Activated CD8-positive, alpha-beta memory T cell treated with anti-CD3 and anti-CD28 coated beads for 1 hour (primary cell): ENCODE measurements at places on chromosomes 12 and 14.
A peak's percentile ranks its signal among the peaks of the same experiment; 100 is the strongest.

DNA sequence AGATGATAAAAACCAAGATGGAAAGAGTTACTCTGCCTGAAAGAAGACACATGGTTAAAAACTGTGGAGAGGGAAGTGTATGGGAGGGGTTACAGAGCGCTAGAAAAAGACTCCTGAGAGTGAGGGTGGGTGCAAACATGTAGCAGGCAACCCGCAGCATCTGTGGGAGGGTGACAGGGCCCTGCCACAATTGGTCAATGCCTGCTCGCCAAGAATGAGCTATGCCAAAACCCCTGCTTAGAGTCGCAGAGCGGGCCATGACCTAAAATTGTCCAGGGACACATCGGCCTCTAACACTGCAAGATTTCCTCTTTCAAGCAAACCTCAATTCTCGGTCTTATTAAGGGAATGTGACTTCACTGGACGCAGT lies 700 bp downstream of the PRKAG1 start:
- no peak for DNase-seq

DNA sequence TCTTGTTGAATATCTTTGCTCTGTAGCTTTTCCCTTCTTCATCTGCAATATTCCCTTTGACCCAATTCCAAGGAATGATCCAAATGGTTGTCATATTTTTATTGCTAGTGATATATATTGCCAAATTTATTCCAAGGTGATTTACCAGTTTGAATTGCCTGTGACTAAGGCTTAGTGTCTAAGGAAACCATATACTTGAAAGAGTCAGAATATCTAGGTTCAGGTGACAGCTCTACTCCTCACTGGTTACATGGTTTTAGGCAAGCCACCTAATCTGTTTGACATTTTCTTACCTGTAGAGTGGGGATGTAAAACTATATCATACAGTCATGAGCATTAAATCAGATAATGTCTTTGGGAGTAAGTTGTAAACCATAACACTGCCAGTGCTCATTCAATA lies 473.8 kb downstream of the NPAS3 start:
- no peak for DNase-seq

GRCh38 chr12:94228488-94228907 lies 80.1 kb downstream of the PLXNC1 start:
- no peak for DNase-seq

GRCh38 chr14:61101803-61102548 lies 120.9 kb downstream of the SLC38A6 start:
- DNase-seq: no peak

DNA sequence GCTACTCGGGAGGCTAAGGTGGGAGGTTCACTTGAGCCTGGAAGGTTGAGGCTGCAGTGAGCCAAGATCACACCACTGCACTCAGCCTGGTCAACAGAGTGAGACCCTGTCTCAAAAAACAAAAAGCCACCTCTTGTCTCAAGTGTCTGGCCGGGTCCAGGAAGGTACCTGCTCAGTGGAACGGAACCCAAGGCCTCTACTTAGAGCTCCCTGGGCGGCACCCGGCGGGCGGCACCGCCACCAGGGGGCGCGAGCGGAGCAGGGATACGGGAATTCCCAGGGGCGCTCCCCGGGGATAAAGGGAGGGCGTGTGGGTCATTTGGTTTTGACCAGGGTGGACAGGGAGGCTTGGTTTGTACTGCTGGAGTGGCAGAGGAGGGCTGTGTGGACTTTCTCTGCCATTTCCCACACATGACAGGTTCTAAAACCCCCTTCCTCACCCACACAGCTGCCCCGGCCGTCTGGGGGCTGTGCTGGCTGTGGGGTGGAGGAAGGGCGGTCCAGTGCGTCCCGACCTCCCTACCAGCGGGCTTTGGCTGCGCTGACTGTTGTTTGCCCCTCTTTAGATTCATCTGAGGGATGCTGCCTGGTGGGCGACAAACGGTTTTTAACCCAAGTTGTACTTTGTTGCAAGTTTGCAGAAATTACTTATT lies 91.4 kb downstream of the SETD3 start:
- DNase-seq: peak; percentile 29

DNA sequence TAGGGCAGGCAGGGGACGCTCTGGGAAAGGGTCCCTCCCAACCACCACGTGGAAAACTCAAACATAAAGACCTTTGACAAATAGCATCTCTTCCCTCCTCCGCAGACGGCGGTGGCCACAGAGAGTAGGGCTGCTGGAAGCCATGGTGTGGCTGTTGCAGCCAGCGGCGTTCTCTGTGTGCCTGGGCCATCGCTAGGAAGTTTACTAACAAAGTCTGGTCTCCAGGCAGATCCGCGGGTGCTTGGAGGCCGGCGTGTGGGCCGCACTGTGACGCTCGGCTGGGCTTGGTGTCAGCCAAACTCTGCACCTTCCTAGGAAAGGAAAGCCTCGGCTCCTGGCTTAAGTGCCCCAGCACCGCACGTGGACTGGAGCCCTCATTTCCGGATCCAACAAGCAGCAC lies 65.6 kb downstream of the CCDC88C start:
- DNase-seq: no peak

DNA sequence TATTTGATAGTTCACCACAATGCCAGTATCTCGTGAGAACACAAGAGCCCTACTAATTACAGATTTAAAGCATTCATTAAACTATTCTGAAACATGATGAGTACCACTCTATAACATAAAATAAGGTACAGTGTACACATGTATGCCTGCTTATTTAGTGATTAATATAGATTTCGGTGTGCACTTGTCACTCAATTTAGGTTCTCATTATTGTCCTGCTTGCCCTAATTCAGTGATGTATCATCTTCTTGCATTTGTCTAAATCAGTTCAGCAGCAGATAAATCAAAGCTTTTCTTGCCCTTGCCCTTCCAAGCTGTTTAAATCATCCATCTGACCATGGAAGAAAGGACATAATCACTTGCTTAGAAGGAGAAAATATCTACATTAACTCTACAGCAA lies 359.7 kb downstream of the GXYLT1 start:
- DNase-seq: no peak

- DNase-seq: no peak
These were observed 433.9 kb downstream of the PCNX1 start for GRCh38 chr14:71341156-71341555.

DNA sequence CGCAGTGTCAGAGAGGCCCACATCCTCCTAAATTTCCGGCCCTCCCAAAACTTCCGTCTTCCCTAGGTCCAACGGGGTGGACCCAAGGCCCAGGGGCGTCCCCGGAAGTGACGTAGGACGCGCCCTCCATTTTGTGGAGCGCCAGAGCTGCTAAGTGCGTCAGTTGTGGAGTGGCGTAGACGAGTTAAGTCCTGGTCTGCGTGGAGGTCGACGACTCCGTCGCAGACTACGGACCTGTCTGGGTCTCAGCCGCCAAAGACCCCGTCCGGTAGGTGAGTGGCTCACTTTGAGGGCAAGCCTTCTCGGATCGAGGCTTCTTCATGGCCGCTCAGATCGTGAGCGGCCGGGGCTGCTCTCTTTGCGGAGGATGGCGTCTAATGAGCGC lies at the start of gene SRSF5:
Gene SRSF5 (plus strand): TSS at position 159 of the 385 bp plus-strand sequence. CDS start 1,015 bp downstream, outside the sequence.
- DNase-seq: peak; percentile 89

- DNase-seq: no peak
These were observed 179.6 kb downstream of the SLC35F4 start for GRCh38 chr14:57686304-57686703.

GRCh38 chr12:110545812-110546211 lies 37.3 kb downstream of the PPTC7 start:
- DNase-seq: no peak

GRCh38 chr14:64726585-64726890 lies 22.3 kb downstream of the PLEKHG3 start:
- DNase-seq: no peak

DNA sequence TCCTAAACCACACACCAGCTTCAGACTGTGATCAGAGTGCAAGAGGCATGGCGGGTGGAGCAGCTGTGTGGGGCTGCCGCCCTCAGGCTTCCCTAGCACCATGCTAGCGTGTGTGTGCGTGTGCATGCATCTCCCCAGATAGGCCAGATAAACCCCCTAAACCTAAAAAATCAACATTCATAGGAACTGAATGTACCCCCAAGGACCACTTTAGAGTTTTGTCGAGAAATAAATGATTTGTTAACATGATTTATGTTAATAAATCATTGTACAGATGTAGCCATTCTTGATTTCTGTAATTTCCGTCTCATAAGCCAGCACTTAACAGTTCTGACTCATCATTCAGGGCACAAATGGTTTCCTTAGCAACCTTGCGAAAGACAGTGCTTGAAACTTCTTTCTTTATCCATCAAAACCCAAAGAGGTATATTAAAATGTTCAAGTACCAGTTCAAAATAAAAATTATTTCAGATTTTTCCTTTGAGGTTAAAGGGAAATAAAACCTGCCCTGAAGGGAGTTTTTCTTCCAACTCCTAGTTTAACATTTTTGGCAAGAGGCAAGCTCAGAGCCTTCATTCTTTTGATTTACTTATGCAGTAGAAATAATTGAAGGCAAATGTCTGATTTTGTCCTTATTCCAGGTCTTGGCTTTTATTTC lies 206.2 kb upstream of the RGS6 start:
- DNase-seq: no peak

GRCh38 chr12:89433634-89434033 lies 81.3 kb upstream of the DUSP6 start:
- DNase-seq: no peak

GRCh38 chr14:75559451-75560222 lies 18.8 kb upstream of the FLVCR2 start:
- no peak for DNase-seq

- no peak for DNase-seq
These were observed 797.1 kb downstream of the VRK1 start for GRCh38 chr14:97594306-97594705.

- DNase-seq: no peak
These were observed 150.2 kb upstream of the CLEC14A start for GRCh38 chr14:38405851-38406635.

DNA sequence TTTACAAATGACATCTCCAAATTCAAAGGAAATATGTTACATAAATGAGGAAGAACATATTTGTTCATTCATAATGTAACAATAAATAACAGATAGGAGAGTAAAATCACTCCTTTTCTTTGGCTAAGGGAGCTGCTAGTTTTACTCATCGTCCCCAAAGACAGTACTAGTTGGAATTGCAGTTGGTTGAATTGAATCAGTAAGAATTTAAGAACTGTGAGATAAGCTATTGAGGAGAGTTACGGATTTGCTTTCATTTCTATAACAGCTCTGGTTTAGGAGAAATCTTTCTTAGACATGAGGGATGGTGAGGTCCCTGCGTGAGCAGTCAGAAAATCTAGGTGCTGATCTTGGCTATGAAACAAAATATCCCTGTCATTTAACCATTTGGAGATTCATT lies 402.8 kb downstream of the AEBP2 start:
- DNase-seq: no peak

GRCh38 chr12:99387661-99388060 lies 259.9 kb upstream of the GARIN6 start:
- DNase-seq: no peak

DNA sequence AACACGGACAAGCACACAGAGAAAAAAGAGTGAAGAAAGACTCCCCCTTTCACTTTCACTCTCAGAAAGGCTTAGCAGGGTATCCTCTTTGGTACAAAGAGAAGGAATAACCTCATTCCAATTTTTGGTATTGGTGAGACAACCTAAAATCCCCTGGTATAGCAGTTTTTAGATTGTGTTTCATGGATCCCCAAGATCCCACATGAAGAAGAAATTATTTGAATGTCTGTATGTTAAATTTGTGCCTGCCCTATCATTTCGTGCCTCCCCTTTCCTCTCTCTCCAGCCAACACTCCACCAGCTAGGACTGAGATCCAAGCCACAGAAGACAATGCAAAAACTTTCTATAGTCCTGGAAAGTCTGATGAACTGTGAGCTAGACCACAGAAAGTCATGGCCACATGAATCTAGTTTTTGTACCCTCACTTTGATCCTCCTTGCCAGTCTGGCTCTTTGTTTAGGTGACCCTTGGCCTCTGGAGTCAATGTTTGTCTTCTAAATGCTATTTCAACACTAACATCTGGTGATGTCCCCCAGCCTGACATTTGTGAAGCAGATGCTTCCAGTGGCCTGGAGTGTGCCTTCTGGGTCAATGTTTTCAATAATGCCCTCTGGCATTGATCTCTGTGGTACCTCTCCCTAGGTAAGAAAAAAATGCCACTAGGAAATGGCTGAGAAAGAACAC lies 181.9 kb upstream of the BMP4 start:
- no peak for DNase-seq

GRCh38 chr12:127607146-127607725 lies 659.7 kb upstream of the TMEM132C start:
- DNase-seq: no peak

DNA sequence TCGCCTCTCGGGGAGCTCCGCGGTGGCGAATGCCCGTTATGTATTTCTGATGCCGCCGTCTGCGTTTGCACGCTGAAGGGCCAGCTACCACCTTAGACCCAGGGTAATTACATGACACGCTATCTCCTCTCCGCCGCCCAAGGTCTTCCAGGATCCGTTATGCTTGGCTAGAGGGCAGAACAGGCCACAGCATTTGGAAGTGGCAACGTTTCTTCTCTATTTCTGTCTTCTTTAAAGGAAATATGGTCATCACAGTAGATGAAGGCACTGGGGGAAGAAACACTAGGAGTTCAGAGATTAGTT lies 861 bp upstream of the MDGA2 start:
- DNase-seq: no peak

GRCh38 chr12:124675881-124676713 lies 108.7 kb upstream of the NCOR2 start:
- no peak for DNase-seq

DNA sequence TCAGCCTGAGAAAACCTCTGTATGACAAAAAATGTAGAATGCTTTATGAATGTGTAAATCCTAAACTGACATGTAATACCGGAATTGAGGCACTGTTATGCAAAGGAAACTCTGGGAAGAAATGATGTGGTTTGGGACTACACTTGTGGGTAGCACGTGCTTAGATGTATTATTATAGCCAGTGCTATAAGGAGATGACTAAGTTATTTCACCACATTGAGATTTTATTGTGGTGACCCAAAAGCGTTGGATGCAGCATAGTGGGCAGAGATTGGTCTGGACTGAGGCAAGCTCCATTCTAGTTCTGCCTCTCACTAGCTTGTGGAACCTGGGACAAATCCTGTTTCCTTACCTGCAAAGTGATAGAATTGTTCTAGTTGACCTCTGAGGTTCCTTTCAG lies 172.2 kb downstream of the SNAPC1 start:
- DNase-seq: no peak

- no peak for DNase-seq
These were observed 53.6 kb downstream of the PPFIA2 start for GRCh38 chr12:81705586-81705985.

GRCh38 chr14:103512701-103513611 lies 9.7 kb downstream of the CKB start:
- DNase-seq: no peak
